ENCODE measurements at places on chromosomes 11 and 22. TPM values are rescaled to one million over a fixed set of nuclear protein-coding genes. Genes with fewer than 3 reads are reported as not detected.

GRCh38 chr11:13119361-13119760, 110.2 kb downstream of the RASSF10 start:
- no peaks in the 10 kb centered on the region for H3K36me3 ChIP-seq
- no peaks in the 10 kb centered on the region for H3K4me1 ChIP-seq
- no peak overlapping the region for H3K4me3 ChIP-seq

DNA sequence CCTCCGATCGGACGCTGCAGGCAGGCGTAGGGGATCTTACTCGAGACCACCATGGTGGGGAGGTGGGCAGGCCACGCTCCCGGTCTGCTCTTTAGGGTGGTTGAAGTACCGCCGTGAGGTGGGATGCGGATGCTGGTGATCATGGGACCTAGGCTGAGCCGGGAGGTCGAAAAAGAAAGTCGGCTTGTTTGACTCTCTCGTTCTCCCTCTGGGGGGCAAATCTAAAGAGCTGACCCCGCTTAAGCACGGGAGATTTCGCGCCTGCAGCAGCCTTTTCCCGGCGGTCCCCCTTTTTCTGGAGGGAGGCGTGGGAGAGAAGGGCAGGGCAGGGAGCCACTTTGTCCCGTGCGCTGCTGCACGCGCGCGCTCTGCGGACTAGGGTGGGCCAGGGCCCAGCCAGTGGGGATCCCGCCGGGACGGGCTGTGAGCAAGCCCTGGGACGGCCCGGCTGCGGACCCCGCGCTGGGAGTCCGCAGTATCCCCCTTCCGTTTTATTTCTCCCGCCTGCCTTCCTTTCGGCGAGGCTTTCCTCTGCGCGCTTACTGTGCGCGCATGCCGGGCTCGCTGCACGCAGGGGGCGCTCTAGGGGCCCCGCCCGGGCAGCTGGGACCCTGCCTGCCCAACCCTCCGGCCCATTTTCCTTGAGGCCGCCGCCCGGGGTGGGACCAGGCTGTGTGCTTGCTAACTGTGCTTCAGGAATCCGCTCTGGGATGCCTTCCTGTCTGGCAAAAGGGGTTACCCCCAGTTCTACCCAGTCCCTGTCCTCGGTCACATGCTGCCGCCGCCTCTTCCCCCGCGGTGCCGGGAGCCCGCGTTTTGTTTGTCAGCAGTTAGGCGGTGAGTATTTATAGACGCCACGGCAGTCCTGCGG, 81.0 kb downstream of the PRR5L start:
- peak; percentile 92 for DNase-seq
- H3K36me3 ChIP-seq = no peaks in the 10 kb centered on the region
- peak overlapping the region; percentile 85 for H3K27ac ChIP-seq
- peaks cover 29% of the 10 kb centered on the region for H3K4me1 ChIP-seq
- no peaks in the 10 kb centered on the region for H3K27me3 ChIP-seq
- H3K4me3 ChIP-seq = peak overlapping the region; percentile 79

DNA sequence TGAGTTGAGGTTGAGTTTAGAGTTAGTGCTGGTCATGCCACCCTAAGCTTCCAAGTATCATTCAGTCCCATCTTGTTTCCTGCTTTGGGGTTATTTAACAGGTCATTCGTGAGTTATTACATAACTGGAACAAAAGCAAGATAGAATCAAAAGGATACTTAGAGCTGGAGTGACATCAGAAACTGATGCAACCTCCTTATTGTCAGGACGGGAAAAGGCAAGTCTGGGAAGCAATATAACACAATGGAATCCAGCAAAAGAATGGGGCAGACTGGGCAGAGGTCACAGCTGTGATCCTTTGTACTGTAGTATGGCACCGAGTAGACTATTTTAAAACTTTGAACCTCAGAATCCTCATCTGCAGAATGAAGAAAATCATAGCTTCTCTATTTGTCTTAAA, 4.4 kb upstream of the PRSS23 start:
- no peak for DNase-seq
- no peaks in the 10 kb centered on the region for H3K27me3 ChIP-seq
- H3K4me3 ChIP-seq = no peak overlapping the region

DNA sequence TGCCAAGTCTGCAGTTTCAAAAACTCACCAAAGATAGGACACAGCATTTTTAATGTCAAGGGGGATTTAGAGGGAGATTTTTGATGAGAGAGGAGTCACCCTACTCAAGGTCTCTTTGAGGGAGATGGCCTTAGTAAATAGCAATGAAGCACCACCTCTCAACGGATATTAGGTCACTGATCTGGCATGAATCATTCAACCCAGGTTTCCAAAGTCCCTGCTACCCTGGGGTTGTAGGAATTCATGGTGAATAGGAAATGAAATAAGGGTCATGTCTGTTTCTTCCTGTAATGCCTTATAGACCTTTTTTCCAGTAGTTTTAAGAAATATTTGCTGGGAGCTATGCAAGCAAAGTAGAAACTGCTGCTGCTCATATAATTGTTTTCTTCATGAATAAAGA, 2154.9 kb downstream of the LRRC4C start:
- H3K36me3 ChIP-seq = no peaks in the 10 kb centered on the region
- H3K27ac ChIP-seq = no peak overlapping the region
- H3K4me1 ChIP-seq = no peaks in the 10 kb centered on the region
- no peak overlapping the region for H3K4me3 ChIP-seq

DNA sequence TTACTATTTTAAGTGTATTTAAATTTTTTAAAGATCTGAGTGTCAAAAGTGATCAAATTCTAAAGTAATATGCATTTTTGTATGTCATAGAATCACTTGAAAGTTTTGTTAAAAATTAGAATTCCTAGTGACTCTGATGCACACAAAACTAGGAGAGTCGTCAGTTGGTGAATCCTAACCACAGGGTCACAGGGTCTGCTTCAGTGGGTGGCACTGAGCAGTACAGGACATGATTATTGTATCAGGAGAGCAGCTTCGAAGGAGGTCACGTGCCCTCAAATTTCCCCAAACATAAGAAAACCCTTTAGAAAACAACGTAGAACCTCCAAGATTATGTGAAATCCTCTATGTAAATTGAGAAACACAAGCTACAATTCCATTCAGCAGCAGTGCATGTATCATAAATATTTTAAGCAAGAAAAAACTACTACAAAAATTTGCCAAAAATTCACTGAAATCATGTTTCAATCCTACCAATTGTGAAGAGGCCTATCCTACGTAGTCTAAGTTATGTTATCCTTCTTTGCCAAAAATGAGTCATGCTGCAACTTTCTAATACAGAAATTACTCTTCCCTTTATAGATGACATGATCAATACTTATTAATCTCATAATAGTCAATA, 323.6 kb downstream of the AASDHPPT start:
- H3K36me3 ChIP-seq = no peaks in the 10 kb centered on the region
- H3K4me3 ChIP-seq = no peak overlapping the region
- no peaks in the 10 kb centered on the region for H3K27me3 ChIP-seq
- no peak for DNase-seq
- H3K4me1 ChIP-seq = no peaks in the 10 kb centered on the region
- H3K27ac ChIP-seq = no peak overlapping the region

The BTG4 gene
- 4.1 TPM for total RNA-seq

GRCh38 chr11:17735818-17736578, 1.4 kb downstream of the KCNC1 start:
- H3K4me3 ChIP-seq = no peak overlapping the region
- no peak for DNase-seq
- no peaks in the 10 kb centered on the region for H3K27me3 ChIP-seq

- DNase-seq = no peak
- no peak overlapping the region for H3K4me3 ChIP-seq
- H3K36me3 ChIP-seq = no peaks in the 10 kb centered on the region
- no peaks in the 10 kb centered on the region for H3K4me1 ChIP-seq
Measured at GRCh38 chr22:36839356-36840073, 21.3 kb upstream of the NCF4 start.

GRCh38 chr22:48705917-48706605, 1121.6 kb downstream of the BRD1 start:
- no peak for DNase-seq
- H3K4me1 ChIP-seq = peaks cover 6% of the 10 kb centered on the region
- no peaks in the 10 kb centered on the region for H3K27me3 ChIP-seq
- no peak overlapping the region for H3K27ac ChIP-seq
- H3K36me3 ChIP-seq = no peaks in the 10 kb centered on the region
- no peak overlapping the region for H3K4me3 ChIP-seq

The FAM111A gene
- 74.3 TPM for total RNA-seq

DNA sequence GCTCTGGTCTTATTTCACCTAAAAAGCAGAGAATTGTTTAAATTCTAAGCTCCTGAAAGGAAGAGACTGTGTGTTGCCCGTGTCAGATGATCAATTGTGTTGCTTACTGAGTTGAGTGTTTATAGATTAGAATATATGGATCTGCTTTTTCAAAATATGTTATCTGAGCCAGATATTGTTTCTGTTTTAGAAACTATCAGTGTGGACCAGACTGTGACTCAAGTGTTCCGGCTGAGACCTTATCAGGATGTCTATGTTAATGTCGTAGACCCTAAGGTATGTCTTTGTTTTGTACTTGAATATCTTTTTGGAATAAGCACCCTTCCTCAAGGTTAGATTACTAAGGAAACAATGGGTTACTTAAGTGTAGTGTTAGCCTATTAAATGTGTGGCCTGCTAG, 11.0 kb downstream of the DEPDC5 start:
- DNase-seq = no peak
- no peak overlapping the region for H3K27ac ChIP-seq
- no peaks in the 10 kb centered on the region for H3K4me1 ChIP-seq
- peaks cover 48% of the 10 kb centered on the region for H3K36me3 ChIP-seq
- H3K27me3 ChIP-seq = no peaks in the 10 kb centered on the region

The RAB36 gene
- total RNA-seq = 6.8 TPM

- no peaks in the 10 kb centered on the region for H3K4me1 ChIP-seq
- no peak overlapping the region for H3K27ac ChIP-seq
- no peak for DNase-seq
- H3K27me3 ChIP-seq = no peaks in the 10 kb centered on the region
- H3K36me3 ChIP-seq = no peaks in the 10 kb centered on the region
Measured at GRCh38 chr22:39814899-39815298, 78.7 kb downstream of the ENTHD1 start.

DNA sequence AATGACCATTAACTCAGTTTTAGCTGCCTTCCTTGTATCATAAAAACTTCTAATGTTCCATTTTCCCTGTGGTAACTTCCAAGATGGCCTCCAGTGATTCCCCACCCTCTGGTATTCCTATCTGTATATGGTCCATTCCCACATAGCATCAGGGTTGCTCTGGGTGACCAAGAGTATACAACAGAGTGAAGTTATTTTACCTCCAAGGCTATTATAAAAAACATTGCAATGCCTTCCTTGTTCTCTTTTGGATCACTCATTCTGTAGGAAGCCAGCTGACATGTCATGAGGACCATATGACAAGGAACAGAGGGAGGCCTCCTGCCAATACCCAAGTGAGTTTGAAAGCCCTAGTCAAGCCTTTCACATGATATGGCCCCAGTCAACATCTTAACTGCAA, 30.1 kb downstream of the ZNF280B start:
- DNase-seq = no peak
- no peaks in the 10 kb centered on the region for H3K4me1 ChIP-seq
- no peaks in the 10 kb centered on the region for H3K36me3 ChIP-seq
- H3K27me3 ChIP-seq = no peaks in the 10 kb centered on the region
- H3K27ac ChIP-seq = no peak overlapping the region

- no peak overlapping the region for H3K27ac ChIP-seq
- H3K4me3 ChIP-seq = no peak overlapping the region
- H3K27me3 ChIP-seq = no peaks in the 10 kb centered on the region
- DNase-seq = no peak
- H3K4me1 ChIP-seq = peaks cover 3% of the 10 kb centered on the region
Measured at GRCh38 chr11:77152846-77153245, 24.8 kb downstream of the MYO7A start.

The DAGLA gene
- total RNA-seq = 9.4 TPM

DNA sequence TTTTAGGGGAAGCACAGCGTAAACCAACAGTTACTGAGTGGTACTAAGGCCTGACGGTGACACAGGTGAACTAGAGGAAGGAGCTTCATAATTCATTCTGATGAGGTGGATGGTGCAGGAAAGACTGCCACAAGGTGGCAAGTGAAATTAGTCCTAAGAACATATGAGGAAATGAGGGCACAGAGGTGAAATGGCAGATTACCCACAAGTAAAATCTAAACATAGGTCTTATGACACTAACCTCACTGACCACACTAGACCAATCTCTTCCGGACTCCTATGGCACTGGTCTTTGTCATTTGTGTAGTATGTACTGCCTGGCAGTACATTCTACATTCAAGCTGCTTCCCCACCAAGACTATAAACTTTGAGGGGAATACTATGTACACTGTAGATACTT, 20.2 kb downstream of the GAB2 start:
- H3K27ac ChIP-seq = no peak overlapping the region
- no peaks in the 10 kb centered on the region for H3K27me3 ChIP-seq
- DNase-seq = no peak
- peaks cover 21% of the 10 kb centered on the region for H3K4me1 ChIP-seq
- H3K36me3 ChIP-seq = no peaks in the 10 kb centered on the region

DNA sequence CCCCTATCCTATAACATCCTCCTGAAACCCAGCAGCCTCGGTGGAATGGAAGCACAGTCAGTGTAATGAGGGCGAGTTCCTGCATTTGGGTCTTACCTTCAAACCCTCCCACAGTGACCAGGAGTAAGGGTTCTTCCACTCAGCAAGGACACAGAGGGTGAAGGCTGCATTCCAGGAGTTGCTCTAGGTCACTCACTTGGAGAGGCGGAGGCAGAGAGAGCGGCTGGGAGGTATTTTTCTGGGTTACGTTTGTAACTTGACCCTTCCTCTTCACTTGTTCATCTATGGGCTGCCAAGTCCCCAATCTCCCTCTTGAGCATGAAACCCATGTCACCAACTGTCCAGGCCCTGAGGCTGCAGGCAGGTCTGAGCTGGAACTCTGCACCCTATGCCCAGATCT, 36.8 kb upstream of the SHISAL1 start:
- H3K4me1 ChIP-seq = no peaks in the 10 kb centered on the region
- H3K4me3 ChIP-seq = no peak overlapping the region
- H3K36me3 ChIP-seq = no peaks in the 10 kb centered on the region
- DNase-seq = no peak

GRCh38 chr11:93728792-93729128, 12.5 kb downstream of the TAF1D start:
- H3K36me3 ChIP-seq = peaks cover 94% of the 10 kb centered on the region
- H3K27me3 ChIP-seq = no peaks in the 10 kb centered on the region
- no peak for DNase-seq
- no peaks in the 10 kb centered on the region for H3K4me1 ChIP-seq
- no peak overlapping the region for H3K4me3 ChIP-seq

DNA sequence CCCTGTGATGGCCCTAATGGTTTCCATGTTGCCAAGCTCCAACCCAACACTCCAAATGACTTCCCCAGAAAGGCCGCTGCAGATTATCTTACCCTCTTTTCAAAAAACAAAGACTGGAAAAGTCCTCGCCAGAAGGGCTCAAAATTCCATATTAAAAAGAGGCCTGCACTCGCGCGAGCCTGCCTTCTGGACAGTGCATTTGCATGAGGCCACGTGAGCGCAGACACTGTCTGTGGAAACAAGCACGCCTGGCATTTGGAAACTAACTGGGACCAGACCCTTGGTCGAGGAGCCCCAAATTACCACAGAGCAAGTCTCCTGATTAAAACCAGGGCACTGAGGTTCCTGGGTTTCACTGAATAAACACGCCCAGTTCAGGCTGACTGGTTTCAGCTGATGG, 42.9 kb downstream of the ABTB2 start:
- H3K4me1 ChIP-seq = peaks cover 14% of the 10 kb centered on the region
- DNase-seq = no peak
- H3K4me3 ChIP-seq = no peak overlapping the region
- no peaks in the 10 kb centered on the region for H3K36me3 ChIP-seq

GRCh38 chr22:40423310-40423688, 52.9 kb downstream of the SGSM3 start:
- H3K4me3 ChIP-seq = no peak overlapping the region
- peaks cover 86% of the 10 kb centered on the region for H3K36me3 ChIP-seq
- H3K27me3 ChIP-seq = no peaks in the 10 kb centered on the region
- DNase-seq = no peak
- H3K27ac ChIP-seq = no peak overlapping the region
- no peaks in the 10 kb centered on the region for H3K4me1 ChIP-seq

The IFITM5 gene
- total RNA-seq = not detected

Data from upper lobe of left lung (tissue), 6 donors.